Stimulated activated CD4-positive, alpha-beta T cell treated with anti-CD3 and anti-CD28 coated beads, Interleukin-12 subunit alpha, Interleukin-12 subunit beta, amount 100 ng/mL, for 4 hours (primary cell): ENCODE measurements at places on chromosomes 2 and 18.

DNA sequence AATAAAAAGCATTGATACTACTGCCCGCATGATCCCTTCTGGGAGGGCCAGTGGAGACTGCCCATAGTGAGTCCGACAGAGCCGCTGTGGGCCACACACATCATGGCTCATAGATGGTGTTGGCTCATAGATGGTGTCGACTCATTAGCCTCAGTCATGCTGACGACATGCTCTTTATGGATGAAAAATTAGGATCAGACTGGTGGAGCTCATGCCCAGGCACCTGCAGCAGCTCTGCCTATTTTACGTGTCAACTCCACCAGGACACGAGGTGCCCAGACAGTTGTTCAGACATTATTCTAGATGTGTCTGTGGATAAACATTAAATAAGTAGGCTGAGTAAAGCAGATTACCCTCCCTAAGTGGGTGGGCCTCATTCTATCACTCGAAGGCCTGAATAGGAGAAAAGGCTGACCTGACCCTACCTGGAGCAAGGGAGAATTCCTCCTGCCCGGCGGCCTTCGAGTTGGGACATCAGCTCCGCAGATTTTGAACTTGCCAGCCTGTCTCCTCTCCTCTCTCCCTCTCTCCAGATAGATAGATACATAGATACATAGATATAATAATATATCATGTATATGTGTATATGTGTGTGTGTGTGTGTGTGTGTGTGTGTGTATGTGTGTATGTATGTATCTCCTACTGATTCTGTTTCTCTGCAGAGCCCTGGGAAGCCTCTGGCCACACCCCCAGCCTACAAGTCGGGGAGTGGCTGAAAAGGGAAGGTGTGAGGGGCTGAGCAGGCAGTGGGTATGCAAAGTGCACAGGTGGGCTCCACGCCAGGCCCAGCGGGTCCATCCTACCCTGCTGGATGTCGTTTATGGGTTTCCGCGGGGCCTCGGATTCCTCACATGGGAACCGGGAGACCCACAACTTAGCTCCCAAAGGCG lies 13.6 kb upstream of the TEX51 start:
- no peak for DNase-seq

GRCh38 chr2:43238813-43239212 lies 12.4 kb upstream of the ZFP36L2 start:
- no peak for DNase-seq

DNA sequence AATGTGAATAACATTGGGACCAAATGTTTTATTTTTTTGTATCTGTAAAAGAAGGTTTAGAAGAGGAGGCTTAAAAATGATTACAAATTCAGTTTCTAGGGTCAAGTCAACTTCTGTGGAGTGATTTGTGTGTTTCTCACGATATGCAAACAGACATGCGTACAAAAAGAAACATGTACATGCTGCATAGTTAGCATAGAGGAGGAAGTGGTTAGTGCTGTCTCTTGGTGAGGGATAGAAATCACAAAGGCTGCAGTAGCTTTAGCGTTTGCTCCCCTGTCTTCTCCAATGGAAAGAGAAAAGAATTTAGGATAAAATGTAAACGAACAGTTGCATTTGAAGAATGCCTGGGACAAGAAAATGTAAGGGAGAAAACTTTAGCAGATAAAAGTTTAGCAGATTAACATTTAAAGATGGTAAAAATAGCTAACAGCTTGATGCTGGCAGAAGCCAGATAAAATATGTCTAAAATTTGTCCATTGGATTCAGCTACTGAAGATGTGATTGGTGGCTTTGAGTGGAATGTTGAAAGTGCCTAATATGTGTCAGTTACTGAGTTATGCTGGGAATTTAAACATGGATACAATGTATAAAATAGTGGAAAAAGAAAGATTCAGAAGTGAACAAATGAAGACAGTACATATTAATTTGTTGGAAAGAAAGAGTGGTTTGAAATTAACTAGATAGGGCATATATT lies 44.9 kb downstream of the MALT1 start:
- no peak for DNase-seq

GRCh38 chr2:212073360-212073759 lies 465.2 kb downstream of the ERBB4 start:
- no peak for DNase-seq

DNA sequence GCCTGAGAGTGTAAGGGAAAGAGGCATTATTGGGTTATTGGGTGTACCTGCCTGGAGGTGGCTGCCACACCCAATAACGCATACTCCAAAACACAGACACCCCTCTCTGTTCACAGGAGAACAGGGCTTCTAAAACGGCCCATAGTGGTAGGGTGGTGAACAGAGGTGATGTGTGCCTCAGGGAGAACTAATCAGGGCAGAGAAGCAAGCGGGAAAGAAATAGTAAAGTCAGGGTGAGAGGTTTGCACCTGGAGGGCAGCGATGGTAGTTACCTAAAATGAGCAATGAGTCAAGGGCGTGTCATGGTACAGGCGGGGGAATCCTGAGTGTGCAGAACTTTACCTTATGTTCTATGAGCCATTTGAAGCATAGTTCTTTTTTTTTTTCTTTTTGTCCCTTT lies 21.6 kb upstream of the VPS4B start:
- DNase-seq = no peak

GRCh38 chr2:181466661-181467576 lies 9.7 kb downstream of the ITGA4 start:
- DNase-seq = peak; percentile 77

DNA sequence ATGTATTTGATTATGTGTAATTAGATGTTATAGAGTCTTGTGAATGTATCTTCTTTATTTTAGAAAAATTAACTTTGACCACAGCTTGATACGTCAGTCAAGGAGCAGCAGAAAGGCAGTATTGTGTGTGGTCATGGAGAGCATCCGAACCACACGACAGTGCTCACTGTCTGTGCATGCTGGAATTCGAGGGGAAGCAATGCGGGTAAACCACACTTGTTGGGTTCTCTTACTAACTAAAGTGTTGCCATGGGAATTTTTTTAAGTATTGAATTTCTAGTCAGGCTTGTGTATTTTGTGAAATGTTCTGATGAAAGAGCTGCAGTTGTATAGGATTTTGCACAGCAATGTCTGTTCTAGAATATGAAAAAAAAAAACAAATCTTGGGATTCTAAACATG lies 4.8 kb downstream of the PJVK start:
- no peak for DNase-seq

DNA sequence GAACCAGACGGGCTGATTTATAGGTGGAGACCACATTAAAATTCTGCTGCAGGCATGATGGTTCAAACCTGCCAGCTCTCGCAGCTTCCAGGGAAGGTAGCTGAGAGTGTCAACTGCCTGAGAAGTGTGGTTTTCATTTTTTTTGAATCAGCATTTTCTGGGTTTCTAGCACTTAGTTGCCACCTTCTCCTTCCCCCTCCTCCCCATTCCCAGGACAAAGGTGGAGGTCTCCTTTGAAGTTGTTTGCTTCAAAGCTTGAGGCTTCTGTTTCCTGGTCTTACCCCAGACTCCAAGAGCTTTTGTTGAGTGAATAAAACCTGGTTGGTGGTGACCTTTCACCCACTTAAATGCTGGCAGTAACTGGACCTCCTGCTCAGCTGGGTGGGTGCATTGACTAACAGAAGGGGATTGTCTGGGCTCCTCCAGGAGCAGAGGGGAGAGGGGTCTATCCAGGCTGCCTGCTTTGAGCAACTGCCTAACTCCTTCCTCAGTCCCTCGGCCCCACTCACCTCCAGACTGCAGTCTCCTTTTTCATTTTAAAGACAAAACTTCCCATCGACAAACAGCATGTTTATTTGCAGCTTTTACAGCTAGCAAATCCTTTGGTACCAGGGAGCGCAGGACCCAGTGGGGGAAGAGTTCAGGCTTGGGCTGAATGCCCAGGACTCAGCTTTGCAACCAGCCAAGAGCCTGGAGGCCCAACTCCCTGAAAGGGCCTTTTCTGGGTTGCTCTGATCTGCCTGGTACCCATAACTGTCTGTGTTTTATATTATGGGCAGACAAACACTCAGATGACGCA lies 3.5 kb downstream of the RHOB start:
- DNase-seq = no peak

DNA sequence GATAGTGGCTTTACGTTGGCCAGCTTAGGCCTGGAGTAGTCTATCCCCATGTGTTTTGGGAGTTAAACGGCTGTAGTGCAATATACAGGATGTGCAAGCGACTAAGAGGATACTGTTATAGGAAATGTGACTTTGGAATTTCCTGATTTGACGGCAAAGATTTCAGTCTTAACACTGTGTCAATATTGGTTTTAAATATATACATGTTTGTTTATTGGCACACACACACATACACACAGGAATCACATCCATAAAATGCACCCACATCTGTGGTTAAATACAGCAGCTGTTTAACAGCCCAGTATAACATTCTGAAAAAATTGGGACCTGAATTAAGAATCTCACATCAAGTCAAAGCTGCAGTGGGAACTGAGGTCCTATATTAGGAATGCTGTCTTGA lies 347.1 kb downstream of the TXNL1 start:
- DNase-seq = no peak

GRCh38 chr2:133326652-133327397 lies 241.4 kb downstream of the NCKAP5 start:
- DNase-seq = no peak

- no peak for DNase-seq
Observed at GRCh38 chr2:58237741-58238140, 3.4 kb downstream of the FANCL start.

DNA sequence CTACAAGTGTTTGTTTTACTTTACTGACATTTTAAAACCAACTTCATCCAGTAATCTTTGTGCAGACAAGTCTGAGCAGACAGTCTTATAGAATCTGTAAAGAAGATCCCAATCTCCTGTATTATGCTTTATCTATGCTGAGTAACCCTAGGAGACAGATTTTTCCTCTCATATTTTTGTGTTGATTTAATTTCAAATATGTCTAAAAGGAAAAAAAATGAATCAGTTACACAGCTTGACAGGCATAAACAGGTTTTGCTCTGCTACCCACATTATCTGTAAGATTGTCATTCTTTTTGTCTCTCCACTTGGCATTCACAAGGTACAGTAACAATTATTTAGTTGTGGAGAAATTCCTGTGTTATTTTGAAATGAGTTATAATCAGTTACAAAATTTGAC lies 415.0 kb downstream of the NYAP2 start:
- DNase-seq = no peak

GRCh38 chr2:155517362-155517761 lies 815.2 kb downstream of the NR4A2 start:
- no peak for DNase-seq

- DNase-seq = no peak
Observed at GRCh38 chr2:199989822-199990221, 34.4 kb downstream of the MAIP1 start.

- DNase-seq = no peak
Observed at GRCh38 chr2:37836711-37837110, 88.4 kb upstream of the RMDN2 start.

- no peak for DNase-seq
Observed at GRCh38 chr2:123738643-123739042, 286.4 kb upstream of the CNTNAP5 start.

DNA sequence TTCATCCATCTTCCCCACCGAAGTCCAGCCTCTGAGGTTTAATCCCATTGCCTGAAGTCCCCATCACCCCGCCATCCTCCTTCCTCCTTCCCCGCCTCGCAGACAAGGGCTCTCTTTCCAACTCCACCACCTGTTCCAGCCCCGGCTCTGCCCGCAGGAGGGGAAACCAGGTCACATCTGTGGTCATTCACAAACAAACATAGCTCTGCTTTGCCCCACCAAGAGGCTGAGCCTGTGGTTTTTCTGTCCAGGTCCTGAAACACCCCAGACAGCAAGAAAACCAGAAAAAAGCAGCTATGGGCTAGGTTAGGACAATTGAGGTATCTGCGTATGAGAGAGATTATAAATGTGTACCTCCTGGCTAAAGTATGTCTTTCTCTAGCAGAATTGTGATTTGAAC lies 144.7 kb downstream of the GLI2 start:
- DNase-seq = no peak

DNA sequence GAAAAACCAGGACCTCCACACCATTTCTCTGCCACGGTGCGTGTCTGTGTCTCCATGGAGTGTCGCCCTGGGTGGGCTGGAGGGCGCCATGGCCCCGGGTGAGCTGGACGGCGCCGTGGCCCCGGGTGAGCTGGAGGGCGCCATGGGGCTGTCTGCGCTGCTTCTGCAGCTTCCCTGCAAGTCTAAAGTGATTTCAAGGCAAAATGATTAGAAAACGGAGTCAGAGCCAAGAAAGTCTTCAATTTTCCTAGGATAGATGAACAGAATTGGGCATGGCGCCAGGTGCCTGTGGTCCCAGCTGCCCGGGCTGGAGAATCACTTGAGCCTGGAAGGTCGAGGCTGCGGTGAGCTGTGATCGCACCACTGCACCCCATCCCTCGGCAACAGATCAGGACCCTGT lies 27.7 kb upstream of the NFATC1 start:
- DNase-seq = no peak

- DNase-seq = no peak
Observed at GRCh38 chr2:61759718-61760117, 94.1 kb downstream of the FAM161A start.

- no peak for DNase-seq
Observed at GRCh38 chr2:200042102-200042735, 86.8 kb downstream of the MAIP1 start.
